CD4-positive, alpha-beta T cell treated with Interleukin-21 for 1 hour (primary cell): ENCODE measurements at places on chromosomes 12 and 14.

GRCh38 chr12:110637869-110638441, 24.0 kb downstream of the TCTN1 start:
- no peak for DNase-seq

DNA sequence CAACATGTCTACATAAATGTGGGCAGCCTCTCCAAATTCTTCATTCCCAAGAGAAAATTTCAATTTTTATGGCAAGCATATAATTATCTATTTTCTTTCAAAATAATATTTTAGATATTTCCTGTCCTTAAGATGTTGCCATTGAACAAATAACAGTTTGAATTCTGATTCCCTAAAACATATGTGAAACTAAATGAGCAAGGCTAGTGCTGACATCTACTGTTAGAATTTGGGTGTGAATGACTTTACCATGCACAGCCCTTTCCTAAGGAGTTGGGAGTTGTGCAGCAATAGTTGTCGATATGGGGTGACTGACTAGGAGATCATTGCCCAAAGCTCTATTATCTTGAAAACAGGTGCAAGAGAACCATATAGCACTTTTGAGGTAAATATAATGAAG, 108.2 kb upstream of the SLC38A4 start:
- peak; percentile 25 for DNase-seq

GRCh38 chr12:19457561-19457960, 18.3 kb downstream of the AEBP2 start:
- no peak for DNase-seq

DNA sequence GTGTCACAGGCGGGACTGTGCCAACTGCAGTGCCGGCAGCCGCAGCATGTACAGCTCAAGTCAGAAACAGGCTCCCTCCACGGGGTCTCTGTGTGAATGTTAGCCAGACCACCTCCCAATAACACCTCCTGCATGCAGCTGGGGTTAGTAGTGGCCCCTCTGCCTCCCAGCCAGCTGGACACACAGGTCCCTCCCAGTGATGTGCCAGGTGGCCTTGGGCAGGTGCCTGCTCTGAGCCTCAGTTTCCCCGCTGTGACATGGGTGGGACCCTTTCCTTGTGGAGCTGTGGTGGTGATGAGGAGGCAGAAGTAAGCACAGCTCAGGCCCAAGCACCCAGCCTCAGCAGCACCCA, 139.9 kb downstream of the ADGRD1 start:
- DNase-seq = no peak

DNA sequence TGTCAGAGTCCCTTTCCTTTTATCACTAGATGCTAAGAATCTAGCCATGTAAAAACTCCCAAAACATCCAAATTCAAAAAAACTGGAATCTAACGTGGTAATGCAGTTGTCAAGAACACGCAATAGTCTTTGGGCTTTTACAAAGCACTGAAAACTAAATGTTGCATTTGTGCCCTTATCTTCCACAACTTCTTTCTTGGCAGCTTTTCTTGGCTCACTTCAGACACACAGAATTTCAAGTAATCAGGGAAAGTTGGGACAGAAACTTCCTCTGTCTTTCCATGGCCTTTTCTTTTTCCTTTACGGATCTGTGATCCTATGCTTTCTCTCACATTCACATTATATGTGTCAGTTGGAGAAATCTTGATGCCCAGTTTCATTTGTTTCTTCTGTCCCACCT, 136.0 kb downstream of the CRADD start:
- DNase-seq = no peak

GRCh38 chr14:92568621-92569479, 55.3 kb downstream of the RIN3 start:
- DNase-seq = peak; percentile 63

GRCh38 chr12:88571543-88571942, 8.7 kb downstream of the KITLG start:
- DNase-seq = no peak

DNA sequence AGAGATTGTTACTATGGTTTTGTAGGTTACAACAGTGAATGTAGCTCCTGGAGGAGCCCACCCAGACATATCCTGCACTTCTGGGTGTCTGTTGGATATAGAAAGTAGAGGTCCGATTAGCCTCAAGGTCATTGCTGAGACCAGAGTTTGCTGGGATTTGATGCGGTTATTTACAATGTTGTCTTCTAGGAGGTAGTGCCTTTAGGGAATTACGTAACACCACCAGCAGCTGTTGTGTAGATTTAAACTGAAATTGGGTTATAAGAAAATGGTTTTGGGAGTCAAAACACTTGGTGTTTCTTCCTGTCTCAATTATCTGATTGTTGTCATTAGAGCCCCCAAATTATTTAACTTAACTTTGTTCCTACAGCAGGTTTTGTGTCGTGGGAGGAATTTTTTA, 225.3 kb upstream of the PELI2 start:
- no peak for DNase-seq

DNA sequence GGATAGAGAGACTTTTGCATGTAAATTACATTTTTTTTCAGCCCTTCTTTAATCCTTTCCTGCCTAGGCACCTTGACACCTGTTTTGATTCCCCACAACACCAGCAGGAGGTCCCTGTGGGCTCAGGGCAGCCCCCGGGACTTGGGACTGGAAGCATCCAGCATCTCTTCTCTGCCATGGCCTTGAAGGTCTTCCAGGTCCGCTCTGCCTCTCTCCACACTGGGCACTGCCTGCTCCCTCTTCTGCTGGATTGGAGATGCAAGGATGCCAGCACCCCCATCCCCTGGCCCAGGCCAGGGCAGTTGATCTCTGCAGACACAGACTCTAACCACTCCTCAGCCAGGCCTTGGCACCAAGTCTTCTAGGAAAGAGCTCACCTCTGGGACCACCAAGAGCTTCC, 134.5 kb upstream of the C14orf180 start:
- no peak for DNase-seq

- no peak for DNase-seq
Measured at GRCh38 chr14:78933948-78934524, 763.9 kb downstream of the NRXN3 start.

- no peak for DNase-seq
Measured at GRCh38 chr12:121748218-121748570, 35.6 kb downstream of the TMEM120B start.

DNA sequence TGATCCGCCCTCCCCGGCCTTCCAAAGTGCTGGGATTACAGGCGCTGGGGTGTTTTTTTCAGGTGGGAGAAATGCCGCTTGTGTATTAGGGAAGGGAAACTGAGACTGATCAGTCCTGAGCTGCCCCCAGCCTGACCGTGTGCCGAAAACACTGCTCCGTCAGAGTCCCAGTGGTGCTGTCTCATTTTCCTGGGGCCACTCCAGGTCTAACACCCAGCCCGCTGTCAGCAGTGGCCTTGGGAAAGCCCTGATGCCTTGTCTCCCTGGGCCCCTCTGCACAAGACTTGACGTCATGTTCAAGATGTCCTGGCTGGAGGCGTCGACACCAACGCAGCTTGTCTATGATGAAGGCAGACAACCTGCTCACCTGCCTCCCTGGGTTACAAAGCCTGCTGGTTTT, 165.9 kb downstream of the RBM19 start:
- DNase-seq = no peak

- DNase-seq = no peak
Measured at GRCh38 chr12:22533155-22533554, 11.2 kb downstream of the C2CD5 start.

- no peak for DNase-seq
Measured at GRCh38 chr12:103557628-103558010, 29.5 kb upstream of the STAB2 start.

DNA sequence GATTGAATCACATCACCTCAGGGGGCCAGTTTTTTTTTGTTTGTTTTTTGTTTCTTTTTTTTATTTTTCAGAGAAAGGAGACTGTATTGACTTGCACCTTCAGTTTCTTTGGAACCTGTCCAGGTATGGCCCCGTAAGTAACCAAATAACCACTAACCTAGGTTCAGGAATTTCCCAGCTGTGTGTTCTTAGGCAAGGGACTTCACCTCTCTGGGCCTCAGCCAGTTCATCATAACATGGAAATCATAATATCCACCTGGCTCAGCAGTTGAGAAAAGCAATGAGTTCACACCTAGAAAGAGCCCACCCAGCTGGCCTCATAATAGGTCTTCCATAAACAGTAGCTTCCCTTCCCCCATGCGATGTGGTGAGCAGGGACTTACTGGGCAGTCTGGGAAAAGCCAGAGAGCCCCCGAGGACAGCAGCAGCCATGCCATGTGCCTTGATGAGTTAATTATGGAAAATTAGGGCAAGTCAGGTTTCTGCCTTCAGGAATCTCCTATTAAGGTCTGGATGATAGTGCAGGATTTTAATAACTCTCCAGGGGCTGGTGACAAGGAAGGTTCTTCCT, 27.4 kb upstream of the WSCD2 start:
- DNase-seq = no peak

DNA sequence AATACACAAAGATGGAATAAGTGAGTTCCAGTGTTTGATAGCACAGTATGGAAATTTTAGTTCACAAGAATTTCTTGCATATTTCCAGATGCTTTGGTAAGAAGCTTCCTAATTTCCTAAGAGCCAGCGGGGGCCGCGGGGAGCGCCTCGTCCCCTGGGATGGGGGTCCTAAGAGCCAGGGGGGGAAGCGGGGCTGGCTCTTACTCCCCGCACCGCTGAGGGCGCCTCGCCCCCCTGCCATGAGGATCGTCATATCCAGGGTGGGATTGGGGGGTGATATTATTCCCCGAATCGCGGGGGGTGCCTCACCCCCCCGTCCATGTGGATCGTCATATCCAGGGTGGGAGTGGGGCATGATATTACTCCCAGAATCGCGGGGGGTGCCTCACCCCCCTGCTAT, 100.5 kb upstream of the GNG2 start:
- no peak for DNase-seq

DNA sequence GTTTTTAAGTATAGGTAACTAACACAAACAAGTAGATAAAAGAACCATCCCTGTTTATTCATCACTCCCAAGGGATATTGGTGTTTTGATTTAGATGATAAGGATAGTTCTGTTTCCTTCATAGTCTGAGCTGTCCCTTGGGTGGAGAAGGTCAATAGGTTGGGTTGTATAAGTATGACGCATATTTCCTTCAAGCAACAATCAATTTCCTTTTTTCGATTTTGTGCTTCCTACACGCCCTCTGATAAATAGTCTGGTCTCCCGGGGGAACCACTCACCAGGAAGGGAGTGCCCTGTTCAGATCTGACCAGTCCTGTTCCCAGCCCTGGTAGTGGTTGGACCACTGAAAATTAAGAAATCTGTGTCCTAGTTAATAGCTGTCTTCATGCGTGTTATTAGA, 378.8 kb upstream of the FAR2 start:
- DNase-seq = no peak

GRCh38 chr14:58571769-58572472, 65.8 kb upstream of the DACT1 start:
- no peak for DNase-seq

- no peak for DNase-seq
Measured at GRCh38 chr14:61581955-61582615, 113.2 kb upstream of the HIF1A start.

GRCh38 chr14:99035268-99035667, 236.7 kb downstream of the BCL11B start:
- DNase-seq = no peak

DNA sequence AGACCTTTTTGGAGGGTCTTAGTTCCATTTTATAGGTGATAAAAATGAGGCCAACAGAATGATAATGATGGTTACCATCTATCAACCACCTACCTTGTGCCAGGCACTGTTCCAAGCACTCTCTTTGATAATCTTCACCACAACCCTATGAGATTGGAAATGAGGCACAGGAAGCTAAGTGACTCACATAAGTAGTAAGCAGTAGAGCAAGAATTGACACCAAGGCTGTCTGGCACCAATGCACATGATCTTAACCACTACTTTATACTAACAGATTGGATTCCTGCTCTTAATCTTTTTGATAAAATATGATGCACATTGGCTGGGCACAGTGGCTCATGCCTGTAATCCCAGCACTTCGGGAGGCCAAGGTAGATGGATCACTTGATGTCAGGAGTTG, 91.4 kb downstream of the DRAM1 start:
- DNase-seq = no peak

- DNase-seq = no peak
Measured at GRCh38 chr12:87171356-87171755, 857.8 kb downstream of the C12orf50 start.

DNA sequence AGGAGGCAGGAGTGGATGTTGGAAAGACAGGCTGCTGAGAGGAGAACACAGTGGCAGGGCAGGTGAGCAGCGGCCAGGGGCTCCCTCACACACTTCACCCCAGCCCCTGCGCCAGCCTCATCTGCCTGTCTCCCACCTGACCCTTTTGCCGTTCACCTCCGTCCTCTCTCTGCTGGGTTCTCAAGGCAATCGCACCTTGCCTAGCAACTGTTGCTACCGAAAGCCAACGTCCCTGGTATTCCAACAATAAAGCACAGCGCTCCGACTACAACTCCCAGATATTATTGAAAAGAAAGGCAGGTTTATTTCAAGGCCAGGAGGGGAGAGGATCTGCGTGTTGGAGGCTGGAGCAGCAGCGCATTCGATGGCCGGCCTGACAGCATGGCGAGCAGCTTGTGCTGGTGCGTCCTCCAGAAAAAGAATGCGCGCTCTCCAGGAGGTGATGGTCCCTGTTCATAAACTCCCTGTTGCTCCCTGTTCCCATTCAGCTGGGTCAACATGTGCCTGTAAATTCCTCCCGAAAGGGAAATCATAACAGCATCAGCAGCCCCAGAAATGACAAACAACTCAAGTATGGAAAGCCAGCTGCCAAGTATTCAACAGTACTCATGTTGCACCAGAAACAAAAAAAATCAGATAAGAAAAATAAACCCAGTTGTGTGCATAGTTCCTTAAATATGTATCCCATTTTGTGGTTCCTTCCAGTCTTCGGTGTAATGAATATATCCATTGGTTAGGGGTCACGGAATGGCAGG, 153.0 kb upstream of the DIO3 start:
- no peak for DNase-seq

DNA sequence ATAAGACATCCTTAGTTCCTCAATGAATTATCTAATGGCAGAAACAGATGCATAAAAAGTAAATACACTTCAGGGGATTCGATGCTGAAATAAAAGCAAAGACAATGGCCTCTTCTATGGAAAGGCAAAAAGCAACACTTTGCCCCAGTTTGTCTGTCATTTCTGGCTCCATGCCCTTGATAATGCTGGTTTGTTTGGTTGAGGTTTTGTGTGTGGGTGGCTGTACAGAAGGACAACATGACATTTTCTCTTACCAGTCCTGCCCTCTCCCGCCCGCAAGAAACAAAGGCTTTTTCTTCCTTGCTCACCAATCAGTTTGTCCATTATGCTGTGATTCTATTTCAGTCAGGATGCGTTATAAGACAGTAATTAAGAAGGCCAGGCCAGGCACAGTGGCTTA, 18.1 kb upstream of the WDR89 start:
- no peak for DNase-seq

GRCh38 chr12:118391836-118392235, 15.5 kb downstream of the SUDS3 start:
- no peak for DNase-seq

GRCh38 chr12:18079541-18080246, 10.3 kb downstream of the RERGL start:
- no peak for DNase-seq

- no peak for DNase-seq
Measured at GRCh38 chr12:58086930-58087329, 145.6 kb downstream of the ATP23 start.

GRCh38 chr14:104378698-104379113, 200.9 kb upstream of the C14orf180 start:
- DNase-seq = no peak

- DNase-seq = no peak
Measured at GRCh38 chr12:54592316-54592715, 3.9 kb upstream of the PPP1R1A start.
